ENCODE measurements at places on chromosomes 1 and 21. TPM values are rescaled to one million over a fixed set of nuclear protein-coding genes. Genes with fewer than 3 reads are reported as not detected.

GRCh38 chr1:227753999-227754711, 18.9 kb downstream of the SNAP47 start:
- DNase-seq: no peak

DNA sequence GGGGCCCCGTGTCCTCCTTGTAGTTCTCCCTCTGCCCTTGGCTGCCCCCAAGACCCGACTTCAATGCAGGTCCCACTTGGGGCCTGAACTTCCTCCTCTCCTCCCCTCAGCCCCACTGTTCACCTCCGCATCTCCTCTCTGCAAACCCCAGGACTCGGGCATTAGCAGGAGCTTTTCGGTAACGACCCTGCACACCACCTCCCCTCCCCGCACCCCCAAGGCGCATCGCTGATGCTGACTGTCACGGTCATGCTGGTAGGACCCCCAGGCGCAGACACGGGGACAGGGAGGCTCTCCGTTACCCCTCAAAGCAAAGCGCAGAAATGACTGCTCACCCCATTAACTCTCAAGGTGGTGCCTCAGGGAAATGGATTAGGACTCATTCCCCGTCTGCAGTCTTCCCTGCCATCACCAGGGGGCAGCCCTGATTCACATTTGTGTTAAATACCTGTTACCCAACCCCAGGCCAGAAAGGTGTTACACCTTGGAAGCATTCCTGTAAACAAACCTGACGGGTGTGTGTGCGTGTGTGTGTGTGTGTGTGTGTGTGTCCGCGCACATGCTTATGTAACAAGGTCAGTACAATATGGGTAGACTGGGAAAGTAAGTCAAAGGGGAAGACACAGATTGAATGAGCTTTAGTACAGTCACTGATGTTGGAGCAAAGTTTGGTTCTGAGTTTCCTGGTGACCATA, 6.4 kb upstream of the GUCA2B start:
- peak; percentile 43 for DNase-seq

DNA sequence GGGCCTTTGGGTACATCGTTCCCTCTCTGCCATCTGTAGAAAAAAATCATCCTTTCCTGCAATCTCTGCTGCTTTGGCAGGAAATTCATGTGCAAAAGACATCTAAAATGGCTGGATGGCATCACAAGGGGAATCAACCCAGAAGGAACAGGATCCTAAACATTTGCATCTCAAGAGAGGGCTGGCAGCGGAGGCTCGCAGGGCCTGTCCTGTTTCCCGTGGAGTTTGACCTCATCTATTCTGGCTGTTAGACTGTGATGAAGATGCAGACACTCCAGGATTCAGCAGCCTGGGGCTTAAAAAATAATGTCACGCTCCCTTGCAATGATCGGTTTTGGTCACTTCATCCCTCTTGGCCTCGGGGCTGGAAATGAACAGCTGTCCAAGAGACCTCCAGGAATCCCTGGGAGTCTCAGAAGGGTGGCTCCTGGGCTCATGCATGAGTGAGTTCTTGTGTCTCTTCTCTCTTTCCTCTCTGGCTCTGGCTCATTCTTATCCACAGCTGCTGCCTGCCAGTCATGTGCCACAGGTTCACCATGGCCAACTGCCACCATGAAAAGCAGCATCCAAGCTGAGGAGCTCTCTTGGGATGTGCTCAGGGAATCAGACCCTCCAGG, 16.1 kb upstream of the PCP4 start:
- no peak for DNase-seq

GRCh38 chr1:35605867-35606182, 32.7 kb downstream of the TFAP2E start:
- DNase-seq: peak; percentile 48

DNA sequence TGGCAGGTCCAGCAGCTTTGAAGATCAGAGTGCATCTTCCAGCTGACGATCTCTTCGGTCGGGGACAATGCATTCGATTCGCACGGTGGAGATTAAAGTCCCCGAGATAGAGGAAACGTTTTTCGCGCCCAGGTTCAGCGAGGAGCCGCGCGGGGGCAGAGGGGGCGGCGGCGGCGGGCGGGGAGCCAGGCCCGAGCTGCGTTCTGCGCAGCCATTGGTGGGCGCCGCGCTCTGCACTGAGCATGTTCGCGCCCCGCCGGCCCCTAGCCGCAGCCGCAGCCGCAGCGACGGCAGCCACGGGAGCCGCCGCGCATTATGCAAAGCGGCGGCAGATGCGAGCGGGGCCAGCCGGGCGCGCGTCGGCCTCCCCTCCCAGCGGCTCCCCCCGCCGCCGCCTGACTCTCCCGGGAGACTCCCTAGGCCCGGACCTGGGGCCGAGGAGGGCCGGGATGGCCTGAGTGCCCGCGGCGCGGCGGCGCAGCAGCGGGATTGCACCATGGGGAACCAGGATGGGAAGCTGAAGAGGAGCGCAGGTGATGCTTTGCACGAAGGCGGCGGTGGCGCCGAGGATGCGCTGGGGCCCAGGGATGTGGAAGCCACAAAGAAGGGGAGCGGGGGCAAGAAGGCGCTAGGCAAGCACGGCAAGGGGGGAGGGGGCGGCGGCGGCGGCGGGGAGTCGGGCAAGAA, at the start of gene FMN2:
FMN2 (plus strand) TSS at position 270 of the 687 bp plus-strand sequence; CDS start at position 497, 227 bp downstream.
- peak; percentile 64 for DNase-seq

DNA sequence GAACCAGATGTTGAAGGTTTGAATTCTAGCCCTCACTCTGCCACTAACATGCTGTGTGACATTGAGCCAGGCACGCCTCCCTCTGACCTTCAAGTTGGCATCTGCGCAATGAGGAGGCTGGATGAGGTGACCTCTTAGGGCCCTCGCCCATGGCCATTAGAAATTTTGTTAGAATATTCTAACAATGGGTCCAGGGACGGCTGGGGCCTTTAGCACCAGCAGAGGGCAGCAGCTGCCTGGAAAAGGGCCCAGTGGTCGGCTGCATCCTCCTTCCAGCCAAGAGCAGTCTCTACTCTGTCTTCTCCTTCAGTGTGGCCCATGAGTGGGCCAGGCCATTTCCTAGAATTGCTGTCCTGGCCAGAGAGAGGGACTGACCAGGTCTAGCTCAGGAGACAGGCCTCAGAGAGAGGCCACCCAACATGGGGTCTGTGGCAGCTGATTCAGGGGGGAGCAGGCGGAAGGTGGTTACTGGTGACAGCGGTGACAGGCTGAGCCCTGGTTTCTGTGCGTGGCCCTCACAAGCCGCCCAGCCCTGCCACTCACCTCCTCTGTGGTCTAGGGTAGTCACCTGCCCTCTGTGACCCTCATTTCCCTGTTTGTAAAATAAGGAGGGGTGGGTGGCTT, 101.3 kb upstream of the ACTL8 start:
- peak; percentile 54 for DNase-seq

- DNase-seq: no peak
Observed at GRCh38 chr1:56257726-56258125, 321.6 kb downstream of the PLPP3 start.

DNA sequence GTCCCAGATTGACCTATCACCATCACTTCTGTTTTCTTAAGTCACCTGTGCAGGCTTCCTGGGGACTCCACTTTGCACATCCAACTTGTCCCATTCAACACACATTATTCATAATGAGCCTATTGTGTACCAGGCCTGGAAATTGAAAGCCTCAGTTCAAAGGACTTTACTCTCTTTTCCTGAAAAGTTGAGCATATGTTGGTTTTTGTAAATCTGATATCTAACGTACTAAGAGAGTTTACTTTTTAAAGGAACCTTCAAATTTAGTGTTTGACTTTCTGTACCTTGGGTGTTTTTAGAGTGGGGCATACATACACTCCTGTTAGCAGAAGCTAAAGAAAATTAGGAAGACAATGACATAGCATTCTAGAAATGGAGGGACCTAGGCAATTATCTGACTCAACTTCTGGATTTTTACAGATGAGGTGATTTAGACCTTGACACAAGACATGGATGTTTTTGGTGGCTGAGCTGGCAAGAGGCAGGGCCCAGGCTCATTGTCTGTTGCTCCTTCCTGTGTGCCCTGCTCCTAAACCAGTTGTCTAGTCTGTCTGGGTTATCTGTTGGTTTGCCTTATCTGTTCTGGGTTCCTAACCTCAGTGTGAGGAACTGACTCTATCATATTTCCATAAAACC, 336.5 kb downstream of the RPS6KC1 start:
- DNase-seq: no peak

DNA sequence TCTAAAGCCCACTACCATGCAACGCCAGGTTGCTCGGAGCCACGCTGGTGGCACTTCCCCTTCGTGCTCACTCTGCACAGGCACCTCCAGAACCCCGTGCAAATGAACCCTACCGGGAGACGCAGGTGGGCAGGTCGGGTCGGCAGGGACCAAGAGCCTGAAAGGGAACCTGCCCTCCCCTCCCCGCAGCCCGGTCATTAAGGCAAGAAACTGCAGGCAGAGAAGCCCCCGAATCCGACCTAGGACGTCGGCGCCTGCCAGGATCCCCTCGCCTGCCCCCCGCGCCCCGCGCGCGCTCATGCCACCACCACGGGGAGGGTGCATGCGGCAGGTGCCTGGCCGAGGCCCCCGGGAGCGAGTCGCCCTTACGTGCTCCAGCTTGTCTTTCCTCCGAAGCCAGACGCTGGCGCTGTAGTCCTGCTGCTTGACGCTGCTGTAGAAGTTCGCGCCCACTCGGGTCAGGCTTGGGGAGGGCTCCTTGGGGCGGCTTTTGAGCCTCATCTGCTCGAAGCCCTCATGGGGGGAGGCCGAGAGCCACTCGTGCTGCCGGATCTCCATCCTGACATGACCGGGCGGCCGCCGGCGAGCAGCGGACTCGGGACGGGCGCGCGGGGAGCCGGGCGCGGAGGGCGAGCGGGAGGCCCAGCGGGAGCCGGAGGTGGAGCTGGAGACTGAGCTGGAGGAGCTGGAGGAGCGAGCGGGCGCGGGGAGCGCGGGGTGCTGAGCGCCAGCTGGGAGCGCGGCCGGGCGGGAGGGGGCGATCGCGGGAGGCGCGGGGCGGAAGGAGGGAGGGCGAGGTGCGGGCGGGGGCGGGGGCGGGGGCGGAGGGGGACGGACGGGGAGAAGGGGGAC, 552 bp downstream of the PLD5 start:
- peak; percentile 60 for DNase-seq

DNA sequence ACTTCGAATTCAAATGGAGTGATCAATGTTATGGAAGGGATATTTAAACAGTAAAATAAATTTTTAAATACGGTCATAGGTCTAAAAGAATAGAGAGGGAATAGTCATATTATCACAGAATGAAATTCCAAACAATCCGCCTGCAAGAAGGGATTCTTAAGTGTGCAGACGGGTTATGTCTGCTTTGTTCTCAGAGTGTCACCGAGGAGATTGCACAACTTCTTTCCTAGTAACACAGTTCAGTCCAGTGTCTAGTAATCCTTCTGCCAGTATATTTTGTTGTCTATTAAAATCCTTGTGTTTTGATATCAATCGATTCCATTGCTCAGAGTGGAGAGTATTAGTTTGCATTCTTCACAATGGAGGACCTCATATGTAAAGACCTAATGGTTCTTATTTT, 48.4 kb downstream of the LRRC53 start:
- DNase-seq: no peak

- peak; percentile 82 for DNase-seq
Observed at GRCh38 chr1:54229281-54229891, 29.4 kb downstream of the MRPL37 start.

DNA sequence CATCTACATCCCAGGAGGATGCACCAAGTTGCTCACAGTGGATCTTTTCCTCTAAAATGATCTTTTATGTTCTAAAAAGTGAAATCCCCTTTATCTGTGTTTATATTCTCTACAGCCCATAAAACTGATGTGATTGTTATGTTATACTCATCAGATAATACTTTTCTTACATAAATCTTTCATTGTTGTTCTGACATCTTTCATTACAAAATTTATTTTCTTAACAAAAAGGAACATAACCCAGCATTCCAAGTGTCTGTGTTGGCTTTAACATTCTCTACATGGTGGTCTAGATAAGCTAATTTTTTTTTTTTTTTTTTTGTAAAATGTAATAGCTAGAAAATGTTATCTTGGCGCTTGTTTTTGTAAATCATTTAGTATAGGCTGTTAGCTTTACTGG, 8.3 kb upstream of the CACYBP start:
- DNase-seq: no peak

DNA sequence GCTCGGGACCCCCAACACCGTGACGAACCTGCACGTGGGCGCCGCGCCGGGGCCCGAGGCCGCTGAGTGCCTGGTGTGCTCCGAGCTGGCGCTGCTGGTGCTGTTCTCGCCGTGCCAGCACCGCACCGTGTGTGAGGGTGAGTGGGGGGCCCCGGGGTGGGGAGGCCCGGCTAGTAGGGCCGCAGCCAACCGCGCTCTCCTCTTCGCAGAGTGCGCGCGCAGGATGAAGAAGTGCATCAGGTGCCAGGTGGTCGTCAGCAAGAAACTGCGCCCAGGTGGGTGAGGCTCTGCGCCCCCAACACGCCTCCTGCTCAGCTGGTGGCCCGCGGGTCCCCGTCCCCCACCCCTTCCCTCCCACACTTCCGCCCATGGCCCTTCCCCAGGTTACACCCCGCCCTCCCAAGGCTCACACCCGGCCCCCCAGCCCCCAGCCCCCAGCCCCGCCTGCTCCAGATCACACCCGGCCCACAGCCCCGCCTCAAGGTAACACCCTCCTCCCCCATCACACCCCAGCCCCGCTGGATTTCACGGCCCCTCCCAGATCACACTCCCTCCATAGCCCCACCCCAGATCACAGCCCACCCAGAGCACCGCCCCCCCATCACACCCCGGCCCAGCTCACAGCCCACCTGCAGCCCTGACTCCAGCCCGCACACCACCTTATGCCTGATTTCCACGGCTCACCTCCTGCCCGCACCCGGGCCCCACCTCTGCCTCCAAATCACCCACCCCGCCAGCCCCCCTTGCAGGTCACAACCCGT, 2.4 kb upstream of the MMP23B start:
- DNase-seq: no peak

DNA sequence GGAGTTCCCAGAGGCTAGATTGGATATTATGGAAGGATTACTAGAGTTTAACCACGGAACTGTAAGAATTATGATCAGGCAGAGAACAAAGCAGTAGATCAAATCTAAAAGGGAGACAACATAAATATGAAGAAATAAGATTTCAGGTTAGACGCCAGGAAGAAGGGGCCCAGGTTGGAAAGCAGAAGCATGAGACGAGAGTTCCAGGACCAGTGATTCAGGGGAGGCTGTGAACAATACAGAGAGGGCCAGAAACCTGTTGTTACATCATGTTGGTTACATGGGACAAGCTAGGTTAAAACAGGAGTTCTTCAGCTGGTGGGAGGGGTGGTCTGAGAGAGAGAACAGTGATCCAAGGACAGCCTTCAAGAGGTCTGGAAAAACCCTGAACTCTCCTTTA, 128.4 kb upstream of the MROH9 start:
- no peak for DNase-seq

DNA sequence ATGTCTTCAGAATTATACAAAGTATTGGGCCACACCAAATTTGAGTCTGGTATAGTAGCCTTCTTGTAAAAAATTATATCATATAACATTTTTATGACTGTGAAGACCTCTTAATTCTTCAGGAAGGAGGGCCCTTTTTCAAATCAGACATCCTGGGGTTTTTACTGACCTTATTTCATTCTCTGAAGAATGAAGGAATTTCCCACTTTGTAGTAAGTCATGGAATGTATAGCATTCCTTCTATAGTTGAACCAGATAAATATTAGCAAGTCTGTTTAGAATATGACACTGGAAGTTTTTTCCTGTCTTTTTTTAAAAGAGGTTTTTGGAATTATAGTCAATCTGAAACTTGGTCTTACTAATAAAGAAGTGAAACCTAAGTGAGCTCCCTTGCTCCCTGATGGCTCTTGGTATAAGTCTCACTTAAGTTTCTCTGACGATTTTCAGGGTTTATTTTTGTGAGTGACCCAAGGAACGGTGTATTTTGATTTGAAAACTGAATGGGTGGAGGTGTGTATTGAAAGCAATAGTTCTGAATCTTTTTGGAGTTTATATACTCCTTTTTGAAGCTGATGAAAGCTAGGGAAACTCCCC, 23.7 kb downstream of the SNX27 start:
- no peak for DNase-seq

ARHGAP30 gene
- total RNA-seq: 4.0 TPM

KRTAP19-1 gene
- total RNA-seq: not detected

PRELP gene
- not detected for total RNA-seq

FAM177B gene
- not detected for total RNA-seq

PLA2G2D gene
- total RNA-seq: not detected

Measured in HT1080 (cell line).